ENCODE measurements at places on chromosomes 3 and 15.

GRCh38 chr3:185659942-185660921 is 74.1 kb downstream of the SENP2 start:
- DNase-seq = peak; percentile 70

- no peak for DNase-seq
Measured at GRCh38 chr15:79321876-79322275, 11.0 kb downstream of the TMED3 start.

- no peak for DNase-seq
Measured at GRCh38 chr3:182570946-182571594, 222.2 kb upstream of the ATP11B start.

DNA sequence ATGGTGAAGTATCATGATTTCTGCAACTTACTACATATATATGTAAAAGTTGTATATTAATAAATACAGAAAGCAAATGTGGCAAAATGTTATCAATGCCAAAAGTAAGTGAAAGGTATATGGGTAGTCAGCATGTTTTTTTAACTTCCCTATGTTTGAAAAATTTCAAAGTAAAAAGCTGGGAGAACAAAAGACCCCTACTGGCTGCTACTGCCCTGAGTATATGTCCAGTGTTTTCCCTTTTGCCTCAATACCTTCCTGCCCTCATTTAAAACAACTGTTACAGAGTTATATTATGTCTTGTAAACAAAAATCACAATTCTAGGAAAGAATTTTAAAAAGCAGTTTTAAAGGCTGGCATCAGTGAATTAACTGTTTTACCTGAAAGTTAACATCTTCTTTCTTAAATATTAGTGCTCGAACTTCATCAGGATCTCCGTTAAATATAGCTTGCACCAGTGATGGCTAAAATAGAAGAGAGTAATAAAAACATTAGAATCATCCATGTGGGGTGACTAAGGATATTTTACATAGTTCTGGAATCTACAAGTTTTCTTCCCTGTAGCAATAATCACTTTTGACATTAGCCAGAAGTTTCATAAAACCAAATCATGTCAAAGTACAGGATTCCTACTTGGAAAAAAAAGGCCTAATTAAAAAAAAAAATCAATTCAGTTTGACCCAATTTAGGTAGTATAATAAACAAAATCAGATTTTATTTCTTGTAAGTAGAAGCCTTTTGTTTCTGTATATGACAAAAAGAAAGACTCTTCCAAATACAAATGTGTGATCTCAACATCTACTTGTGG is 2.7 kb downstream of the ANKRD28 start:
- DNase-seq = no peak

DNA sequence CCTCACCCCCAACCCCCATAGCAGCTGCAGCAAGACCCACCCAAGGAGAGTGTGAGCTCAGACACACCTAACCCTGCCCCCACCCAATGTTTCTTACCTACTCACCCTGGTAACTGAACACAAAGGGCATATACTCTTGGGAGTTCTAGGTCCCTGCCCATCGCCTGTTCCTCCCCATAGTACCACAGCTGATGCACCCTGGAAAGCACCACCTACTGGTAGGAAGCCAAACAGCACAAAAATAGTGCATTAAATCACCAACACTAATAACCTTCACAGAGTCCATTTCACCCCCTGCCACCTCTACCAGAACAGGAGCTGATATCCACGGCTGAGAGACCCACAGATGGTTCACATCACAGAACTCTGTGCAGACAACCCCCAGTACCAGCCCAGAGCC is 245.2 kb downstream of the EFHB start:
- no peak for DNase-seq

GRCh38 chr3:171811295-171811912 is 1.1 kb upstream of the PLD1 start:
- no peak for DNase-seq

GRCh38 chr15:29208352-29208751 is 61.3 kb downstream of the NSMCE3 start:
- peak; percentile 75 for DNase-seq

DNA sequence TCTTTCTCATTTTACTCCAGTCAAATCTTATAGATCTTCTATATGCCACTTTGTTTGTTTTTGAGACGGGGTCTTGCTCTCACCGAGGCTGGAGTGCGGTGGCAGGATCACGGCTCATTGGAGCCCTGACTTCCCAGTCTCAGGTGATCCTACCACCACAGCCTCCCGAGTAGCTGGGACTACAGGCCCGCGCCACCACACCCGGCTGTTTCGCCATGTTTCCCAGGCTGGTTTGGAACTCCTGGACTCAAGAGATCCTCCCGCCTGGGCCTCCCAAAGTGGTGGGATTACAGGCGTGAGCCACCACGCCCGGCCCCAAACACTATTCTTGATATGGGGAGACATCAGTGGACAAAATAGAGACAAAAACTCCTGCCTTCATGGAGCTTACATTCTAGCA is 927 bp upstream of the TFDP2 start:
- DNase-seq = no peak

DNA sequence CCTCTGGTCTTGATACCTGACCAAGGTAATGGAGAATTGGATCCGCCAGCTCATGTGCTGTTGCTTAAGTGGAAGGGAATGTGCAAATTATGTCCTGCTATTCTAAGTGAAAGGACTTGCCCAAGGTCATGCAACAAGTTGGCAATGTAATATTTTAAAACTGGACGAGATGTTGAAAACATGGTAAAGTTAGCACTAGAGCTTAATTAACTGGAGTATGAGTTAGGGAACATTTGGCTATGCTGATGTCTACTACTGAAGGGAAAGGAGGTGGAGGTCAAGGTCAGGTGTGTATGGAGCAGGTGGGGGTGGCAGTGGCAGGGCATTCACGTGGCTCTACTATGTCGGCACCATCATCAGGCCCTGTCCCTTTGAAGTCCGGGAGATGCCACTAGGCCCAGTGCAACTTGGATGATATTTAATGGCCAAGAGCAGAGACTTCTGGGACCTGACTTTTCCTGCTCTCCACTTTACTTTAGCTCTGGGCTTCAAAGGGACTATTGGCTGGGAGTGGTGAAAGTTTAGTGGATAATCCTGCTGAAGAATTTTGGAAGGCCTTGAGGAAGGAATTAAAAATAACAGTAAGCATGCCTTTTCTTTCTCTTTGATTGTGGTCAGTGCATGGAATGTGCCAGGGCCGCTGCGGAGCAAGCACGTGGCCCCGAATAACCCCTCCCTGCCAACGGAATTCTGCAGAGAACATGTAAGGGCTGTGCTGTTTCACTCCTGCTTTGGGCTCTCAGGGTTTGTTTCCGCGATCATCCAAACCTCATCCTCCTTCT is 14.9 kb downstream of the SMAD3 start:
- no peak for DNase-seq

DNA sequence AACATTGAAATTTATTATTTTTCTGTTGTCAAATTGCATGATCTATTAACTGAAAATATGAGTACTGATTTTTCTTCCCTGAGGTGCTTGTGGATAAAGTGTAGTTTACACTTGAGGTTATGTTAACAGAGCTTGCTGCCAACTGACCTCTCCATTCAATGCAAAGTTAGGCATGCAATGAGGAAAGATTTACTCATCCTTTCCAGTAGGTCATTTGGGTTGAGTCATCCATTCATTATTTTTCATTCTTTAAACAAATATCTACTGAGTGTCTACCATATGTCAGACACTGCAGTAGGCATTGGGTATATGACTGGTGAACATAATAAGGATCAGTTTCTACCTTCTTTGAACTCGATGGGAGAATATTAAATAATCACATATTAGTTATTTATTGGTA is 604.1 kb downstream of the EDEM1 start:
- DNase-seq = no peak

DNA sequence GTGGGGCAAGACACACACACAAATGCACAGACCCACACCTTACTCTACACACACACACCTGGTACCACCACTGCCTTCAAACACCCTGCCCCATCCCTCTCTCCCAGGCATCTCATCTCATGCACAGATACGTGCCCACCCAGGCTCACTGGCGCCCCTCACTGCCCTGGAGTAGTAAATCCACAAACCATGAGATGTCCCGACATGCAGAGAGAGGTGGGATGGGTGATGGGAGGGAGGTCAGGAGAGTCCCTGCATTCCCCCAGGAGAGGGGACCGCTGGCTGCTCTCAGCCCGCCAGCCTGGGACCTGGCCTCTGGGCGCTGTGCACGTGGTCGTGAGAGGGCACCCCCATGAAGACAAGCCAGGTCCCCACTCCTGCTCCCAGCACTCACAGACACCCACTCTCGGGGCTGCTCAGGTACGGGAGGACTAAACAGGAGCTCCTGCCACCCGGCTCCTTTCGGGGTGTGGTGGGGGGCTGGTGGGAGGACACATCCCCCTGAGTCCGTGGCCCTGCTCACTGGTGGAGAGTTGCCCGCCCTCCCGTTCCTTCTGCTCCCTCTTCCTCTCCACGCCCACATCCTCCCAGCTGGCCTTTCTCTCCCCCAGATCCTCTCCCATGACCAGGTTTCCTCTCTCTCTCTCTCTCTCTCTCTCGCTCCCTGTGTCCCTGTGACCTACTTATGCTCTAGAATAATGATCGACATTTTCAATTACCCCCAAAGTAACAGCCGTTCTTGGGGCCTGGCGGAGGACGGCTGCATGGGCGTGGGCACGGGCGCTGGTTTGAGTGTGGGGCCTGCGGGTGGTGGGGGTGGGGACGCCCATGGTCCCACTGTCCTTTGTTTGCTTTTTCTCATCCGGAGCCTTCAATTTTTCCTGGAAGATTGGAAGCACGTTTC is 18.9 kb upstream of the CSPG4 start:
- no peak for DNase-seq

DNA sequence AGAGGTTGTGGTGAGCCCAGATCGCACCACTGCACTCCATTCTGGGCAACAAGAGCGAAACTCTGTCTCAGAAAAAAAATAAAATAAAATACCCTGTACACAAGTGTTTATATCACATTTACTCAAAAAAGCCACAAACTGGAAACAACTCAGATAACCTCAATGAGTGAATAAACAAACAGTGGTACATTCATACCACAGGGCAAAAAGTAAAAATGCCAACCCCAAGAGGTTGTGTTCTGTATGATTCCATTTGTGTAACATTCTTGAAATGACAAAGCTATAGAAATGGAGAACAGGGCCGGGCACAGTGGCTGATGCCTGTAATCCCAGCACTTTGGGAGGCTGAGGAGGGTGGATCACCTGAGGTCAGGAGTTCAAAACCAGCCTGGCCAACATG is 12.9 kb downstream of the EDC3 start:
- DNase-seq = no peak

GRCh38 chr3:28973609-28974008 is 307.3 kb upstream of the RBMS3 start:
- DNase-seq = no peak

DNA sequence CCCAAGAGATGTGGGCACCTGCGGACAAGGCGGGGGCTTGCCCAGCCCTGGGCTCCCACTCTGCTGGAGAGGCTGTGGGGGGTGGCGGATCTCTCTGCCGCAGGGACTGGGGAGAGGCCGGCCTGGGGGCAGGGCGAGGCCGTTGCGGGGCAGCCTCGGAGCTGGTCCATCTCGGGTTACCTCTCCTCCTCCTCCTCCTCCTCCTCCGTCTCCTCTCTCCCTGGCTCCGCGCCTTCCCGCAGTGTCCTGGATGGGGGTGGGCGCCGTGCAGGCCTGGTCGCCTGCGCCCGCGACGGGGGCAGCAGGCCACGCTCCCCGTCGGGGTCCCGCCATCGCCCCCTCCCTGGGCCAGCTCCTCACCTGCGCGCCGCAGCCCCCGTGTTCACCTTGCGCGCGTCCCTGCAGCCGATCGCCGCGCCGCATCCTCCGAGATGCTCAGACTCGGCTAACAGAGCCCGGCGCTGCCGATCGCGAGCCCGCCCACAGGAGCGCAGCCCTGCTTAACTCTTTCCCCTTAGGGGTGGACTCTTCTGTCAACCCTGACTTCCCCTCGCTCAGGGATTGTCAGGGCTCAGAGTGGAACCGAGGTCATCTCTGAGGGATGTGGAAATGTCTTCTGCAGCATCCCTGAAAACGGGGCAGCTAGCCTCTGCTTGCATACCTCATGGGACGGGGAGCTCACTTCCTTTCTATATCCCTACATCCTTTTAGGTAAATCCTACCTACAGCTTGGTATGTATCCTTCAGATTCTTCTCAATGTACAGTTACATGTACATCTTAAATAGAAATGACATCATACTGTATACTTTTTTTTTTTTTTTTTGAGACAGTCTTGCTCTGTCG is at the start of gene PRRT3:
Gene PRRT3 (minus strand): TSS at position 447 of the 844 bp plus-strand sequence. CDS start 2,293 bp downstream, outside the sequence.
- peak; percentile 11 for DNase-seq

- peak; percentile 69 for DNase-seq
Measured at GRCh38 chr3:101725194-101725889, 928 bp downstream of the CEP97 start.

DNA sequence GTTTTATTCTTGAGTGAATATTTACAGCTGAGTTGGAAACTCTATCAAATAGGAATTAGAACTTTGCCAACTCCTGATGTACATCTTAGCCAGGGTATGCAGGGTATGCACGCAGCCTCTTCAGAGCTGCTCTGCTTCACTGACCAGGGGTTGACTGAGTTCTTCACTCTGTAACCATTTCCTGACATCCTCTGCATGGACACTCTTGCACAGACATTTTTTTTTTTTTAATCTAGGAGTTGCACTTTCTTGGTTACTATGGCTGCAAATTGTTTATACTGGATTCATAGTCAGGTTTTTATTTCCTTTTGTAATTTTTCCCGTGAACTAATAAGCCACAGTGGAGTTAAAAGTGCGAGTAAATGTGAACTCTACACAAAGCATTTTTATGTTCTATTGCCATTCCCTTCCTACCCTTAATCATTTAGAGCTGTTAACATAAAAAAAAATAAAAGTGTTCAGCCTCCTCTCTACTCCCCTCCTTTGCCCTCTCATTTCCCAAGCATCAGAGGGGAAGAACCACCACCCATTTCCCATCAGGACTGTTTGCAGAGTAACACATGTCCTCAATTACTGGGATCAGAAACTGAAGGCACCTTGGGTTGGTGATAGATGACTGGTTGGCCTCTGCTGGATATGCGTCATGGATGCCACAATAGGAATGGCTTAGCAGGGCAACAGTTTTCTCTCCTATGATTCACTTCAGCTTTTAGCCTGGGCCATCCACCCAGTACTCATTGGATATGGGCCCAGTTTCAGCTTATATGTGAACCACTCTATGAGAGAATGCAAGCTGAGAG is 54.0 kb downstream of the DUT start:
- DNase-seq = no peak

GRCh38 chr3:13613343-13614190 is 64.6 kb downstream of the FBLN2 start:
- no peak for DNase-seq

GRCh38 chr15:76206325-76206976 is 104.8 kb downstream of the ETFA start:
- DNase-seq = peak; percentile 97
